ENCODE measurements at places on chromosomes 1 and 21.

- no peak for DNase-seq
Measured at GRCh38 chr1:234579967-234580366, 30.0 kb downstream of the IRF2BP2 start.

DNA sequence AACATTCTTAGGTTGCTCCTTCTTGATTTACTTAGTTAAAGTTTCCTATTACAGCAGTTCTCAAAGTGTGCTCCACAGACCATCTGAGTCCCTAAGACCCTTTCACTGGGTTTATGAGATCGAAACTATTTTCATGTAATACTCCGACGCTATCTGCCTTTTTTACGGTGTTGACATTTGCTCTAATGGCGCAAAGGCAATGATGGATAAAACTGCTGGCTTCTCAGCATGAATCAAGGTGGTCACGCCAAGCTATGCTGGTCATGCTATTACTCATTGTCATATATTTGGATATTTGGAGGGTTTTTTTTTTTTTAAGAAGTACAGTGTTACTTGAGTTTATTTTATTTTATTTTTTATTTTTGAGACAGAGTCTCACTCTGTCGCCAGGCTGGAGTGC lies 235.1 kb downstream of the KIF26B start:
- no peak for DNase-seq

DNA sequence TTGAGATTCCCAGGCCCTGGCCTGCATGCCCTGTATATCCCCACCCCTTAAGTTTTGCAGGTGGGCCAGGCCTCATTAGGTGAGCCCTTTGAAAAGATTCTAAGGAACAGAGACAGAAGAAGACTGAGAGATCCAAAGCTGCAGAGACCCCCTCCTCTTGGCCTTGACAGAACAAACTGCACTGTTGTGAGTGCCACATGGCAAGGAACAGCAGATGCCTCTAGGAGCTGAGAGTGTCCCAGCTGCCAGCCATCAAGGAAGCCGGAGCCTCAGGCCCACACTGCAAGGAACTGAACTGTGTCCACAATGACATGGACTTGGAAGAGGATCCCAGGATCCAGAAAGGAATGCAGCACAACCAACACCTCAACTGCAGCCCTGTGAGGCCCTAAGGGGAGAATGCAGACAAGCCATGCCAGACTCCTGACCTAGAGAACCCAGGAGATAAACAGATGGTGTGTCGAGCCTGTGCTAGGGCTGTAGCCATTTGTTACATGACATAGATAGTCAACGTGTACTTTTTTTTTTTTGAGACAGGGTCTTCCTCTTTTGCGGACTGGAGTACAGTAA lies 182.7 kb downstream of the AJAP1 start:
- DNase-seq = no peak

- no peak for DNase-seq
Measured at GRCh38 chr1:54795356-54795665, 5.8 kb downstream of the TTC22 start.

GRCh38 chr1:233252441-233252840 lies 43.1 kb downstream of the PCNX2 start:
- no peak for DNase-seq

GRCh38 chr1:116933606-116934515 lies 24.1 kb downstream of the PTGFRN start:
- DNase-seq = no peak

DNA sequence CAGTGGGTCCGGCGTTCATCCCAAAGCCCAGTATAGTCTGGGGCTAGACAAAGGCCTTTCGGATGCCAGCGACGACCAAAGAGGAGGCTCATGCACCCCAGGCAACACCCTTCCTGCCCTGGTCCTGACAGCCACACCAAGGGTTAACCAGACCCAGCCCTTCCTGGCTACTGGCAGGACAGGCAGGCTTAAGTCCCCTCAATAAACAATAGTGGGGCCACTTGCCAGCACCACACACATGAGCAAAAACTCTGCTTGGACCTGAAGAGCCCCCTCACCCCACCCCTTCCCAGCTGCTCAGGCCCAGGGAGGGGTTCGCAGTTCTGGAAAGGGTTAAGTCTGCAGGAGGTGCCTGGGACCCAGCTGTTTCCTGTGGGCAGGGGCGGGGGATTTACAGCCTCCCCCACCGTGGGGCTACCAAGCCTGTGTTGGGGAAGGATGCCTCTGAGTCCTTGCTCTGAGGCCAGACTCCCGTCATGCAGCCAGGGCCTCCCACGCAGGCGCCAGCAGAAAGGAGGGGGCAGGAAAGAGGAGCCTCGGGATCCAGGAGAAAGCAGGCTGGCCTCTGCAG lies 18.2 kb downstream of the PHLDA3 start:
- DNase-seq = peak; percentile 70

Data from anterior cingulate cortex (tissue), 58 donors.